ENCODE measurements at places on chromosomes 12 and 14.

DNA sequence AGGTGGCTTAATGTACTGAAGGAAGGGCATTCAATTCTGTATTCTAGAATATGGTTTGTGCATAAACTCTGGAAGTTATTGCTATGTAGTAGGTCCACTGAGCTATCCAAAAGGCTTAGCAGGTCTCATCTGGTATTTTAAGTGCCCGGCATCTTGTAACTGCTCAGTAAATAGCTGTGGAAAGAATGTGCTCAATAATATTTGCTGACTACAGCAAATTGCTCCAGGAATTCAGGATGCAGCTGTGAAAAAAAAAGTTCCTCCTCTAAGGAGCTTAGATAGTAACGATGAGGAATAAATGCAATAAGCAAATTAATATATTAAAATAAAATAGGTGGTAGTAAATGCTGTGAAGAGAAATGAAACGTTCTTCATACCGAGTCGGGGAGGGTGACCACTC lies 857.1 kb downstream of the AACS start:
- DNase-seq: no peak

DNA sequence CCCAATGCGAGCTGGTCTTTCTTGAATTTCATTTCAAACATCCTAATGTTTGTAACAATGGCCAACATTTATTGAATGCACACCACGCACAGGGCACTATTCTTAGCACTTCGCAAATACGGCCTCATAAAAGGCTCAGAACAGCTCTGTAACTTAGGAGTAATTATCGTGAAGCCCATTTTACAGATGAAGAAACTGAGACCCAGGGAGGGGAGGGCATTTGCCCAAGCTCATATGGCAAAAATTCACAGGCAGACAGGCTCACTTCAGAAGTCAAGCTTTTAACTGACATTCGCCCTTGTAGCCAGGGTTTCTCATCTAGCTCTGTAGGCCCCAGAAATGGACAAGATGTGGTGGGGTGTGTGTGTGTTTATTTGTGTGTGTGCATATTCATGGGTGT lies 60.3 kb upstream of the TBX3 start:
- DNase-seq: no peak

- DNase-seq: peak; percentile 41
Observed at GRCh38 chr12:53190108-53190729, 9.5 kb upstream of the CSAD start.

GRCh38 chr12:128449146-128449894 lies 182.3 kb downstream of the TMEM132C start:
- no peak for DNase-seq

- no peak for DNase-seq
Observed at GRCh38 chr12:6936194-6936635, 7.4 kb upstream of the RNU7-1 start.

DNA sequence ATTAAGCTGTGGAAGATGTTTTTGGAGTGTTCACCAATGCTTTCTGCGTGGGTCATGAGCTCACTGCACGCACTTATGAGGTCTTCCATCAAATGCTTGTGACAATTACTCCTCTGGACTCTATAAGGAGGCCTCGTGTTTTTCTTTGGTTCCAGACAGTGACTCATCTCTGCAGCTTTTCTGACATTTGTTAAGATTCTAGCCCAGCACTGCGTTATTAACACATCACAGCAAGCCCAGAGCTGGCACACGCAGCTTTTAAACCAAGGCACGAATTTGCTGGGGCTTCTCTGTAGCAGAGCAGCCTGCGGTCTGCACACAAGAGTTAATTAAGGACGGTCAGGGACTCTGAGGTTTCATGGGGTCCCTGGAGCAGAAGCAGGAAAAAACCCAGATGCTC lies 16.9 kb downstream of the MEG3 start:
- DNase-seq: no peak

DNA sequence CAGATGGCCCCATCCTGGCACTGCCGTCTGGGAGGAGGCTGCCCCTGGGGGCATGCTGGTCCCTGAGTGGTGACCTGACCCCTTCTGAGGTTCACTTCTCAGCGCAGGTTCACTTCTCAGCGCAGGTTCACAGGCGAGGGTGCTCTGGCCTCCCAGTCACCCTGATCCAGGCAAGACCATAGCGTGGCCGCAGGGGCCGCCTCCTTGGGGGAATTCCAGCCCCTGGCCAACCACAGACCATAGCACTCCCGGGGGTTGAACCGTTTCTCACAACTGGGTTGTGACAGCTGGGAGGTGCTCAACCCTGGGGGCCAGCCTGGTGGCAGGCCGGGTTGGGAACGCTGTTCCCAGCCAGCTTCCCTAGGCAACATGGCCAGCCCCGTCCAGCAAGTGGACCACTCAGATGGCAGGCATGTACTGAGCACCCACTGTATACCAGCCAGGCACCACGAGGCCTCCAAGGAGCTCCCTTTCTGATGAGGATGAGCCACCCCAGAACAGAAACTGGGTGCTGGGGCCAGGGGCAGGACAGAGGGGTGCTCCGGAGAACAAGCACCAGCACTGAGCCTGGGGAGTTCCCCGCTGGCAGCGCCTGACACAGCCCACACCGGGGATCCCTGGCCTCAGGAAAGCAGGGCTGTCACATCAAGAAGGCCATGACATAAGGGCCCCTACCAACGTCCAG lies 28.3 kb upstream of the ZFP36L1 start:
- peak; percentile 34 for DNase-seq
